Cortex of kidney (tissue), 1 donor: ENCODE measurements at places on chromosomes 4 and X.

DNA sequence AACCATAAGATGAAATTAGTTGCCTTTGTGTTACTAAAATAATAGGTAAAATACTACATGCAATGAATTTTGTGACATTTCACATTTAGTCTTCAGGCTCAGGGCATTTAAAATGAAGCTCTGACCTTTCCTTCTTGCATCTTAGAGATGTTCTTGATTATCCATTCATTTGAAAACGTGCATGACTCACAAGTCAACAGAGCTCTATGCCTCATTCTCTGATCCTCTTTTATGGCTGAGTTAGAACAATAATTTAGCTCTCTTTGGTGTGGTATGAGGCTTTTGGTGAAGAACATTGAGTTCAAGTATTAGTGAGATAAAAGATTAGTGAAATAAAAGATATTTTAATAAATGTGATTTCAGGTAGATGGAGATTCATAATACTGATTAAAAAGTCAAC is 66.5 kb downstream of the TIGD2 start:
- no peak for DNase-seq

DNA sequence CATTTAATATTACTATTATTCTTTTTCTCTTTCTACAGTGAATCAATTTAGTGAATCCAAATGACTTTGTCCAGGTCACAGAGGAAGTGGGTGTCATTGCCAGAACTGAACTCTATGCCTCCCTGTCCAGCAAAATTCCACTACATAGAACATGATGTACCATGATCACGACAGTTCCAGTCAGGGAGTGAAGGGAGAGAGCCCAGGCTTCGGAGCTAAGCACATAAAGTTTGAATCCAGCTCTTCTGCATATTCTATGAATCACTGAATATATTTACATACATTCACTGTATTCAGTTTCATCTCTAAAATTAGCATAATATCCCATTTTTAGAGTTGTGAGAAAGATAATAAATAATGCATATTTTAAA is 17.4 kb downstream of the ARHGEF38 start:
- DNase-seq, result no peak

GRCh38 chr4:43357252-43357974 is 464.9 kb downstream of the GRXCR1 start:
- no peak for DNase-seq

DNA sequence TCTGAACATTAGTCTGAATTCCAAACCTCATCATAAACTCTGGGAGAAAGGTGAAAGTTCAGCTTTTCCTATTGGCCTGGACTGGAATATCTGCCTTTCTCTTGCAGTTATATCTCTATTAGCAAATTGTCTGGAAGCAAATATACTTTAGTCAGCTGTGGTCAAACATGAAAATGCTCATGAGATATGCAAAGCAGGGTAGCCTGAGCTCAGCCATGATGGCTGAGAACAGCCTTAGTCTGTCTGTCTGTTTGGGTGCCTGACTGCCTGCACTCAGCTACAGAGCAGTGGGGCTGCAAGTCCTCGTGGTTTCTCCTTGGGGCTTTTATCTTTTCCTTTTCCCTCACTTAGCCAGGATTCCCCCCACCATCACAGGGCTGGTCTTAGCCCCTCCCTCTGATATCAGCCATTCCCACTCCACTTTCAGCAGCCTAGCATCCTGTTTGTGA is 19.5 kb upstream of the PGRMC2 start:
- no peak for DNase-seq

- no peak for DNase-seq
These were observed 23.1 kb downstream of the MAGEA8 start for GRCh38 chrX:149903889-149904748.

DNA sequence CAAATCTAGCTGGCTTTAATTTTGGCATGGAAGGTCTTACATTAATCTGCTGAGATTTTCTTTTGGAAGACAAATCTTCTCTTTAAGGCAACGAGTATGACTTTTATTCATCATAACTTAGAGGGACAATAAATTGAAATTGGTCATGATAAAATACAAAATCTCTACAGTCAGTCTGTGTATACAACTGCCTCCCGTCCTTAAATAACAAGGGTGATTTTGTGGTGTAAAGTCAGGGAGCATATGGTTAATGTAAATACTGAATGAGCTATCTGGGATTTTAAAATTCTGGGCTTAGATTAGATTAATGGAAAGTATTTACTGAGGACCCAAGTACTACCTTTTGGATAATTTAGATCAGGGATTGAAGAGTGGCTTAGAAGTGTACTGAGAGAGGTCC is 328.4 kb upstream of the HAND2 start:
- DNase-seq, result no peak

- no peak for DNase-seq
These were observed 144.4 kb downstream of the ZNF674 start for GRCh38 chrX:46400530-46401443.

GRCh38 chr4:85114526-85114925 is 148.0 kb upstream of the WDFY3 start:
- no peak for DNase-seq

- no peak for DNase-seq
These were observed 49.5 kb downstream of the ZNF718 start for GRCh38 chr4:173666-174314.

DNA sequence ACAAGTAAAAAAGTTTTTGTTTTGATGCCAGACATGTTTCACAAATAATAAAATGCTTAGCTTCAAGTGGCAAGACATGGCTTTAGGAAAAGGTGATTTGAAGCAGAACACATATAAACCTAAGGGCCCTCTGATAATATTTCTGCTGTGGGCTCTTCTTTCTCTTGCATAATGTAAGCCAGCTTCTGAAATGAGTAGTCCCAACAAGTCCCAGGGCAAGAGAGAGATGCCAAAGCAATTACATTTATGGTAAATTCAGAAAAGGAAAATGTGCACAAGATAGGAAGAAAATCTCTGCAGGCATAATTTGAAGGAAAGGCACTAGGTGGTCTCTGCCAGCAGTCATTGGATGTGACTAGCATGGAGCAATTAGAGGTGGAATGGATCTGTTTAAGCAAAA is 170.8 kb upstream of the GALNT7 start:
- DNase-seq, result no peak

DNA sequence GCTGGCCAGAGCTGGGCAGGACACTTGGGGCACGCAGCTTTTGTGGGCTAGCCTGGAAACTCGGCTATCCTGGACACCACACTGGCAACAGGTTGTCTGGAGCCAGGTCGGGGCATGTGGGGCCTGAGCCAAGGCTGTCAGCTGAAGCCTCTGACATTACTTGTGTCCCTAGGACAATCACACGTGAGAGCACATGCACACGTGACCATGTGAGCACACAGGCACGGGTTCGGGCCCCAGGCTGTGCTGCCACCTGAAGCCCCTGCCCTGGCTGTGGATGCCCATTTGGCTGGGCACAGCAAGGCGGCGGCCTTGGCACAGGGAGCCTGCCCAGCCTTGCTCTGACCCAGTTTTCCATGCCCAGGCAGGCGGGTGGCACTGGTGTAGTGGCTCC is 8.7 kb upstream of the FGFR3 start:
- no peak for DNase-seq

GRCh38 chr4:147578051-147578476 is 39.1 kb upstream of the TMEM184C start:
- no peak for DNase-seq

- DNase-seq, result no peak
These were observed 721 bp downstream of the FAM184B start for GRCh38 chr4:17780501-17781299.

GRCh38 chr4:31045724-31046318 is 325.7 kb downstream of the PCDH7 start:
- DNase-seq, result no peak

DNA sequence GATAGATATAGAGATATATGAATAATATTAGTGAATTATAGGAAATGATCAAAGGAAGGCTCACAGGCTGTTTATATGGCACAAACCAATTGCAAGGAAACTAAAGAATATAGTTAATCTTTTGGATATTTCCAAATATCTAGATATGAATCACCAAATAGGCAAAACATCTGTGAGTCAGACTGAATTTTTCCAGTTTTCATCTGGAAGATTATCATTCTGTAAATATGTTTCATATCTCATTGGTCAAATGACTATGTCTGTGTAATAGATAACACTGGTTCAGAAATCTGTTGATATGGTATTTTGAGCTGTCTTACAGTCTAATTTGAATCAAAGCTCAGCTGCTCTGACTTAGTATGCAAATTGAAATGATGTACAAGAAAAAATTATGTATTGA is 303.6 kb downstream of the FAM133A start:
- DNase-seq, result no peak

- DNase-seq, result no peak
These were observed 91.2 kb downstream of the PLS3 start for GRCh38 chrX:115652221-115652620.

DNA sequence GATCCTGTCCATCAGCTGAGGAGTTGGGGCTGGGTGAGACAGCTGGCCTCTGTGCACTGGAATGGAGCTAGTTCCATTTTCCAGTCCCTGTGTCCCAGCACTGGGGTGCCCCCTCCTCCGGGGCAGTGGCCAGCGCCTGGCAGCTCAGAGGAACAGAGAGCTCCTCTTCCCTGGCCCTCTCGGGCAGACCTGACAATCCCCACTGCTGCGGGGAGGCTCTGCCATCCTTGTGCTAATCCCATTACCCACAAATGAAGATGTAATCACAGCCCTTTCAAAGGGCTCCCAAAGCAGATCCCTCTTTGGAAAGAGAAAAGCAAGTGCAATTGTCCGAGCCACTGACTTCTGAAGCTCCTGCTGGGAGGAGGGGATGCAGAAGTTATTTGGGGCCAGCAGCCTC is 75.1 kb upstream of the MSX1 start:
- DNase-seq, result no peak

DNA sequence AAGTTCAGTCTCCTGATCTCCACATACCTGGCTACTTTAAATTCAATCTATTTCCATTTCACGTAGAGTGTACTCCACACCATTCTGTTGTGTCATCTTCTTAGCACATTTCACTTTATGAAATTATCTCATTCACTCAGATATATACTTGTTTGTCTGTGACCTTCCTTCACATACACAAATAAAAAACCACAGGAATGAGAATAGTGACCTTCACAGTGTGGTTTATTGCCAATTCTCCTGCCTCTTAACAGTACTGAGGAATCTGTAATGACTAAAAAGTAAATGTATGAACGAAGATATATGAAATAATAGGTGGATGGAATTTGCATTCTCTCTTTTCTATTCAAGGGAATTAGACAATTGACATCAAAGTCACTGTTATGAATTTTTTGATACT is 183.9 kb upstream of the PCDH7 start:
- no peak for DNase-seq

- DNase-seq, result no peak
These were observed 3.4 kb downstream of the PLAC8 start for GRCh38 chr4:83110970-83111750.

GRCh38 chr4:145218251-145218650 is 37.9 kb upstream of the OTUD4 start:
- no peak for DNase-seq

DNA sequence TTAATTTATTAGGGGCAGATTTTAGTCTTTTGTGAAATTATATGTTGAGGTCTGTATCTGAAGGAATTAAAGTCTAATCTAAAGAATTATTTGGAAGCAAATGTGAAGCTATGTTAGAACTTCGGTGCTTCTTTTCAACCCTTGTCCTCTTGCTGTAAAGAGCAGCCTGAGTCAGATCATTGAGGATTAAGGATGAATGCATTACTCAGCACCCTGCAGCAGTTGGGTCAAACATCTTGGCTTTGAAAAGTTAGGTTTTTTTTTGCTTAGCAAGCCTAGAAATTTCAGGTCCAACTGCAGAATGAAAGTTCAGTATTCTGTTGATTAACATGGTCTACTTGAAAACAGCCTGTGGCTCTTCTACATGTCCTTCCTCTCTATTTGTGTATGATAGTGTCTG is 57.6 kb downstream of the SLC4A4 start:
- DNase-seq, result no peak

- no peak for DNase-seq
These were observed 19.7 kb upstream of the RNF212 start for GRCh38 chr4:1133033-1133432.

- no peak for DNase-seq
These were observed 46.4 kb upstream of the VBP1 start for GRCh38 chrX:155169881-155170280.

- no peak for DNase-seq
These were observed 59.7 kb upstream of the TMEM164 start for GRCh38 chrX:109943092-109943739.

- no peak for DNase-seq
These were observed 875.4 kb upstream of the PRKX start for GRCh38 chrX:4588893-4589292.

- no peak for DNase-seq
These were observed 63.8 kb downstream of the EFNB1 start for GRCh38 chrX:68892651-68893050.

GRCh38 chr4:127500242-127500641 is 132.5 kb upstream of the INTU start:
- DNase-seq, result no peak

DNA sequence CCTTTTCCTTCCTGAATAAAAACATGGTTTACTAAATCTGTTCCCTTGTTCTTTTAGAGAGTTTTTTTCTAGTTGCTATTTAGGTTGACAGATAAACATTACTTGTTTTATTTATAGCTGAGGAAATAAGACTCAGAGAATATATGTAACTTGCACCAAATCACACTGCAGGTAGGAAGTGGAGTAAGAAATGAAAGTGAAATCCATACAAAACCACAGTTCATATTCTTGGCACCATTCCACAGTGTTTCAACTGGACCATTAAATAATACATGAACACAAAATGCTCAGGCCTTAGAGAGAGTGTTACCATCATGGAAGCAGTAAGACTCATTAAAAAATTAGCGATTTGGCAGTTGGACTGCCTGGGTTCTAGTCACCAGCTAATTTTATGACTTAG is 326.9 kb upstream of the SLIT2 start:
- no peak for DNase-seq

GRCh38 chr4:126533146-126533805 is 1099.5 kb upstream of the INTU start:
- DNase-seq, result no peak

DNA sequence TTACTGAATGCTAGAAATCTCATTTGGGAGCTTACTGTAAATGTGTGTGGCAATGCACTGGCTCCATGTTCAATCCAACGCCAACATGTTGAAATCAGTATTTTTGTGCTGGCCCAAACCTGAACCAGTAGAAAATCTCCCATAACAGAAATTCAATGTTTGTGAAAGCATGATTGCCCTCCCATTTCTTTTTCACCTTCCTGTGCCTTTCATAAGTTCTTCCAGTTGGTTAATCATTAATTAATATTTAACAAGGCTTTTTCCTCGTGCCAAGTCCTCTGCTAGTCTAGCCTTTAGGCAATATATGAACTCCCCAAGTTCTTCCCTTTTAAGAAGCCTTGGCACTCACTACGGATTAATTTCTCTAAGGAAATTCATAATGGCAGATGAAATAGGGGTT is 1.3 kb upstream of the PLS3 start:
- no peak for DNase-seq
